ENCODE measurements at places on chromosomes 11 and 22. TPM values are rescaled to one million over a fixed set of nuclear protein-coding genes. Genes with fewer than 3 reads are reported as not detected.
A peak's percentile ranks its signal among the peaks of the same experiment; 100 is the strongest.

DNA sequence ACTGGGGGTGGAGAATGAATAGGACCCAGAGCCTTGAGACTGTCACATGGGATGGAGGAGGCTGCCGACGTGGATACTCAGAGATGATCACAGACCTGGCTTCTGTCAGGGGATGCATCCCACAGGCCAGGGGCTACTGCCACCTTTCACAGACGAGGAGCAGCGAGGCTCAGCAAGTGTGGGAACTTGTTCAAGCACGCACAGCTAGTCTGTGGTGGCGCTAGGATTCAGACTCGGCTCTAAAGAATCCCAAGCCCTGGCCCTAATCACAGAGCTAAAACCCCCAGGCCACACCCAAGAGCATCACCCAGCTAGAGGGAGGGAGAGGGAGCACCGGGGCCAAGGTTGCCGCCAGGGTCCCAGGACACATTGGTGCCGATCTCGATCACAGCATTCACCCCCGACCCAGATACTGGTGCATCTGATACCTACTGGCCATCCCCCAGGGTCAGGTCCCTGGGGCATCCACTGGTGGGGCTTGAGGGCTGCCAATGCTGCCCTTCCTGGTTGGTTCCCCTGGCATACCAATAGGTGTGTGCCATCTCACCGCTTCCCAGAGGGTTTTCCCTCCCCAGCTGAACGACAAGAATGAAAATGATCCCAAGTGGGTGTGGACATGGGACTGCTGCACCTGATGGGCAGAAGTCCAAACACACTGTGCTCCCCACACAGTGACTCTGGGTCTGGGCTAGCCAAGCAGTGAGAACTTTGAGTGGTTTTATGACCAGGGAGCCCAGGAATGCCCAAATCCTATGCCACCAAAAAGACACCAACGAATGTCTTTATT lies 6.2 kb downstream of the CHST1 start:
- H3K27me3 ChIP-seq: no peaks in the 10 kb centered on the region
- H3K4me3 ChIP-seq: no peak overlapping the region
- DNase-seq: no peak
- H3K27ac ChIP-seq: no peak overlapping the region
- peaks cover 11% of the 10 kb centered on the region for H3K4me1 ChIP-seq

- no peak for DNase-seq
- H3K4me3 ChIP-seq: no peak overlapping the region
- no peak overlapping the region for H3K27ac ChIP-seq
- H3K4me1 ChIP-seq: no peaks in the 10 kb centered on the region
Observed at GRCh38 chr11:119752946-119753345, 23.9 kb upstream of the NECTIN1 start.

Gene BTG4
- not detected for total RNA-seq

DNA sequence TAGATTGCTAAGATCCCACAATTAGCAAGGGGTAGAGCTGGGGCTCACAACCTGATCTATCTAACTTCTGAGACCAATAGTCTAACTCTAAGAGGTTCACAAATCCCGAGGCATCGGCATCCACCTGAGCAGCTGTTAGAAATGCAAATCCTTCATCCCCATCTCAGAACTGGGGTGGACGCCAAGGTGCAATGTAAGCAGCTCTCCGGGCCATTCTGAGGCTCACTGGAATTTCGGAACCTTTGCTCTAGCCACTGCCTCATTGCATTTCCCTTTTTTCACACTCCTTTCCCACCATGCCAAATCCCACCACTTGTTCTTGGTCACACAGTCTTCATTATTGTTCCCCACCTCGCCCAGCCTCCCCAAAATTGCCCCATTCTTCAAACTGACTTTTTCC lies 29.8 kb downstream of the MAML2 start:
- no peak overlapping the region for H3K27ac ChIP-seq
- peaks cover 7% of the 10 kb centered on the region for H3K36me3 ChIP-seq
- H3K4me1 ChIP-seq: peaks cover 19% of the 10 kb centered on the region
- no peak overlapping the region for H3K4me3 ChIP-seq
- H3K27me3 ChIP-seq: no peaks in the 10 kb centered on the region

DNA sequence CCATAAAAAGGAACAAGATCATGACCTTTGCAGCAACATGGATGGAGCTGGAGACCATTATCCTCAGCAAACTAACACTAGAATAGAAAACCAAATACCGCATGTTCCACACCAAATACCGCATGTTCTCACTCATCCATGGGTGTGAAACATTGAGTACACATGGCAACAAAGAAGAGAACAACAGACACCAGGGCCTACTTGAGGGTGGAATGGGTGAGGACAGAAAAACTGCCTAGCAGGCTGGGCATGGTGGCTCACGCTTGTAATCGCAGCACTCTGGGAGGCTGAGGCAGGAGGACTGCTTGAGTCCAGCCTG lies 12.3 kb downstream of the EHD1 start:
- peaks cover 34% of the 10 kb centered on the region for H3K36me3 ChIP-seq
- peaks cover 100% of the 10 kb centered on the region for H3K4me1 ChIP-seq
- peak overlapping the region; percentile 67 for H3K4me3 ChIP-seq
- peak overlapping the region; percentile 91 for H3K27ac ChIP-seq

DNA sequence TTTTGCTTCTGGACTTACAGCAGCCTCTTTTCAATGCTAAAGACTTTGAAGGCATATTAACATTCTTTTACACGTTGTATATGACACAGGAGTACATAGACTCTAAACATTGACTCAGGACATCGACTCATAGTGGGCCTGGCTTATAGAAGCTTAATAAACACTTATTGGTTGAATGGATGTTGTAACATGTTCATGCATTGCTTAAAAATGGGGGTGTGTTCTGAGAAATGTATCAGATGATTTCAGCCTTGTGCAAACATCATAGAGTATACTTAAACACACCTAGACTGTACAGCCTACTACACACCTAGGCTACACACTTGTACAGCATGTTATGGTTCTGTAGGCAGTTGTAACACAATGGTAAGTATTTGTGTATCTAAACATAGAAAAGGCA lies 17.9 kb downstream of the TTC17 start:
- no peak for DNase-seq
- no peaks in the 10 kb centered on the region for H3K27me3 ChIP-seq
- no peak overlapping the region for H3K27ac ChIP-seq
- no peaks in the 10 kb centered on the region for H3K4me1 ChIP-seq

- no peaks in the 10 kb centered on the region for H3K4me1 ChIP-seq
- H3K4me3 ChIP-seq: no peak overlapping the region
- H3K27ac ChIP-seq: no peak overlapping the region
- H3K36me3 ChIP-seq: no peaks in the 10 kb centered on the region
Observed at GRCh38 chr22:38963872-38964271, 6.5 kb downstream of the APOBEC3A start.

DNA sequence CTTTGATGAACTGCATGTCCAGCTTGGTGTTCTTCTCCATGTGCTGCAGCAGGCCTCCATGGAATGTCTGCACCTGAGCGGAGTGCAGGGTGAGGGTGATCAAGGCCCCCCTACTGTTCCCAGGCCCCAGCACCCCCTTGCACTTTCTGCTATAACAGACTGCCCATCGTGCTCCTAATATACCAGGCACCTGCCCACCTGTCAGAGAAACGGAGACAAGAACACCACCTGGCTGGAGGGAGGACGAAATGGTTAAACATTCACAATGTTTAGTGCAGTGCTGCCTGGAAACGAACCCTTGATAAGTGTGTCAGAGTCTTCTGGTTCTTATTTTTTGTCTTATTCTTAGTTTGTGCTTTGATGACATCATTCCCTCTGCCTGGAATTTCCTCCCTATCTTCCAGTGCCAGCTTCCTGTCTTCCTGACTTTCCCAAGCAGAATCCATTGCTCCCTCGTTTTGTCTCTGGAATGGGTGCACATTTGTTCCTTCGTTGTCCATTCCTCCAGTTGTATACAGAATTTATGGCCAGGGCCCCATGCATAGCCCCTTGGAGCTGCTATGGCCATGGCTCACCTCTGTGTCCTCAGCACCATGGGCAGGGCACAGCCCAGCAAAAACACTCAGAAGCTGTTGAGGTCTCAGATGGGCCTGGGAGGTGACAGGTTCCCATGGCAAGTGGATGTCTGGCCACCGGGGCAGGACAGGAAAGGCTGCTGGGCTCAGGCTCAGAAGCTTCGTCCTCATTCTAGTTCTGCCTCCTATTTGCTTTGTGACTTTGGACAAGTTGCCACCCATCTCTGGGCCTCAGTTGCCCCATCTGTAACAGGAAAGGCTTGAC lies 11.9 kb downstream of the BAIAP2L2 start:
- H3K27me3 ChIP-seq: no peaks in the 10 kb centered on the region
- no peak overlapping the region for H3K27ac ChIP-seq
- no peaks in the 10 kb centered on the region for H3K36me3 ChIP-seq
- no peak for DNase-seq
- H3K4me3 ChIP-seq: no peak overlapping the region

DNA sequence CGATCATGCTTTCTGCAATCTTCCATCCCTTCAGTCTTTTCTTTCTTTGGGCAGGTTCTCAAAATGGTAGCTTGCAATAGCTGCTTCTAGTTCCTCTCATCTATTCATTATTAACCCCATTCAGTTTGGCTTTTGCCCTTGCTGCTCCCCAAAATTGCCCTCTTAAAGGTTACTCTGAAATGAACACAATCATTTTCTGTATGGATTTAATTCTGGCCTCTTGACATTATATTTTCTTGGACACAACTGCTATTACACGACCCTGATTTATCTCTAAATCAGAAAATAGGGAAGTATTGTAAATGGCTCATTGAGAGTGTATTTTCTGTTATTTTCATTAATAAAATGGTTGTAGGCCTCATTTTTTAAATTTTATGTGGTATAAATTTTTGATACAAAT lies at the start of gene ANGPTL5:
Gene ANGPTL5 (minus strand): TSS at position 101 of the 400 bp plus-strand sequence. CDS start 8,613 bp downstream, outside the sequence.
- peaks cover 11% of the 10 kb centered on the region for H3K4me1 ChIP-seq
- H3K27ac ChIP-seq: peak within 1 kb of the TSS; percentile 72
- no peak for DNase-seq
- H3K27me3 ChIP-seq: no peaks in the 10 kb centered on the region

DNA sequence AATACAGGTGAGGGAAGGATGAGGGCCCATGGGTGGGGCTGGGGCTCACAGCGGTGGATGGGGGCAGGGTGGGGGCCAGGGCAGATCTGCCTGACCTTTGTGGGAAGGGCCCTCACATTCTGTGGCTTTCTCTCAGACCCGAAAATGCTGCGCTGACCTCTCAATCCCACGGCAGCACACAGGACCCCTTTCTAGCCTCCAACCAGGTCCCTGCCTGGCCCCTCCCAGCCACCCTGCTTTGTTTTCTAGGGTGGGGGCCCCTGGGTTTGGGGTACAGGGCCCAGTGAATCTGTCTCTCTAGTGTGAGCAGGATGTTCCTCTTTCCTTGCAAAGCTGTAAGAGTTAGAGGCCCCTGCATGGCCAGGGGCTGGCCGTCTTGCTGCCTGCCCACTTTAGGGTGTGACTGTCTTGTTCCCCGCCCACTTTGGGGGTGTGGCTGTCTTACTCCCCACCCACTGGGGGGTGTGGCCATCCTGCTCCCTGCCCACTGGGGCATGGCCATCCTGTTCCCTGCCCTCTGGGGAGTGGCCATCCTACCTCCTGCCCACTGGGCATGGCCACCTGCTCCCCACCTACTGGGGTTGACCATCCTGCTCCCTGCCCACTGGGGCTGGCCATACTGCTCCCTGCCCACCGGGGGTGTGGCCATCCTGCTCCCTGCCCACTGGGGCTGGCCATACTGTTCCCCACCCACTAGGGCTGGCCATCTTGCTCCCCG lies 11.5 kb downstream of the PARVG start:
- H3K36me3 ChIP-seq: no peaks in the 10 kb centered on the region
- H3K27me3 ChIP-seq: no peaks in the 10 kb centered on the region
- H3K27ac ChIP-seq: no peak overlapping the region
- no peak overlapping the region for H3K4me3 ChIP-seq

DNA sequence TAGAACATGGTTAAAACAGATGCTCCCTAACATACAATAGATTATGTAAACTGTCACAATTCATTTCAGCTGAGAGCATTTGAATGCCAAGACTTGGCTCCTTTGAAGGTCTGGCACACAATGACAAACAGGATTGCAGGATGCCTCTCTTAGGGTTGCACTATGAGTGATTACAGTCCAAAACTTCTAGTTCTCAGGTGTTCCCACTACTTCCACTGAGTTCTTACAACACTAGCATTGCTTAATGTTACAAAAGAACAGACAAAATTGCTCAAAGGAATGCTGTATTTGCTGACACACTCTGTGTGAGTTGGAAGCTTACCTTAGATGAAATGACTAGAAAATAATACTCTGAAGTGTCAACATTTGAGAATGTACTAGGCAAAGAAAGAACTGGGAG lies 2413.8 kb upstream of the RAG2 start:
- no peak overlapping the region for H3K27ac ChIP-seq
- no peak for DNase-seq
- H3K36me3 ChIP-seq: no peaks in the 10 kb centered on the region
- no peak overlapping the region for H3K4me3 ChIP-seq
- no peaks in the 10 kb centered on the region for H3K4me1 ChIP-seq

GRCh38 chr22:41676134-41676533 lies 12.5 kb downstream of the SNU13 start:
- no peak overlapping the region for H3K4me3 ChIP-seq
- no peak for DNase-seq
- no peaks in the 10 kb centered on the region for H3K27me3 ChIP-seq
- no peak overlapping the region for H3K27ac ChIP-seq
- H3K36me3 ChIP-seq: peaks cover 61% of the 10 kb centered on the region

DNA sequence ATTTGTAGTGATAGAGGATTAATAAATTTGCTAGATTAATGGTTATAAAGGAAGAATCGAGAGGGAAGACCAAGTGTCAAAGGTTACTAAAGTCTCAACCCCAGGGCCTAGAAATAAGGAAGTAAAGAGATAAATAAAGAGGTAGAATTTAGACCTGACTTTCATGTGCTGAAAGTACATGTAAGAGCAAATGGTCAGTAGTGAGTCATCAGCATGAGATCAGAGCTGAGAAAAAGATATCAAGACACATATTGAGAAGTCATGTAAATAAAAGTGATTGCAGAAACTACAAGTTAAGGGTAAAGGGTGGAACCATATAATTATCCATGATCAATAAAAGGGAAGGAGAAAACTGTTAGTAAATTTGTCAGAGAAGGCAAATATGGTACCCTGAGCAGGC lies 1.4 kb upstream of the OR8B8 start:
- no peaks in the 10 kb centered on the region for H3K36me3 ChIP-seq
- H3K27me3 ChIP-seq: peaks cover 1% of the 10 kb centered on the region
- no peaks in the 10 kb centered on the region for H3K4me1 ChIP-seq
- H3K27ac ChIP-seq: no peak overlapping the region
- no peak overlapping the region for H3K4me3 ChIP-seq
- DNase-seq: no peak

Gene KDM4E
- total RNA-seq: not detected

Gene DRD4
- not detected for total RNA-seq

Measured in CD4-positive, CD25-positive, alpha-beta regulatory T cell (primary cell).